Kasumi-1 (cell line): ENCODE measurements at places on chromosomes 4 and X.

DNA sequence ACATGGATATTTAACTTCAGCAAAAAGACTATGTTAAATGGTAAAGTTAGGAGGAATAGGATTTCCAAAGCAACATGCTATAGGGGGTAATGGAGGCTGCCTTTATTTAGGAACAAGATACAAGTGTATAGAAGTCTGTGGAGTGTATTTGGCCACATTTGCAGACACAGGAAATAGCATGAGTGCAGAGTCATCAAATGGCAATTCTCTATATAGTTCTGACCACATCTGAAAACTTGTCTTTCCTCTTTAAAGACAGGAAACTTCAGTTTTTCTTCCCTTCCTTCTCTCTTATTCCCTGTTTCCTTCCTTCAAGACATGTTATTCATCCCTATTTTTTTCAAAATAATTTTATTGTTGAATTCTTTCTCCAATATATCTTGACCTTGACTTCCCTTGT, 119.3 kb upstream of the PITX2 start:
- DNase-seq: peak; percentile 29

DNA sequence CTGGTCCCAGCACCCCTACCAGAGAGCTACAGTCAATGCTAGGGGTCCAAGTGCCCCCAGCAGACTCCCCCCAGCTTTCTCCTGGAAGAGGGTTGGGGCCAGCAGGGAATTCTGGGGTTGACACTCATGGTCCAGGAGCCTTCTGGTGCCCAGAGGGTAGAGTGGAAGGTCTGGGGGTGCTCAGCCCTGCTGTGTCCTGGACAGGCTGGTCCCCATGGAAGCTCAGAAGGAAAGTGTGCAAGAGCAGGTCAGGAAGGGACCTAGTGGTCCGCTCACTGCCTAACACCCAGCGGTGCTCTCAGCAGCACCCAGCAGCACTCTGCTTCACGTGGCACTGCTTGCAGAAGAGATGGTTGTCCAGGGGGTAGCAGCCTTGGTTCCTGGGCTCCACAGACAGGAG, 6.9 kb downstream of the TEX13C start:
- no peak for DNase-seq

- DNase-seq: no peak
Measured at GRCh38 chr4:80309294-80310004, 26.1 kb upstream of the CFAP299 start.

- no peak for DNase-seq
Measured at GRCh38 chr4:87745064-87745807, 54.1 kb upstream of the IBSP start.

GRCh38 chr4:136643416-136643815, 888.9 kb downstream of the PCDH18 start:
- DNase-seq: no peak

GRCh38 chrX:122555925-122556324, 628.2 kb upstream of the GRIA3 start:
- no peak for DNase-seq

DNA sequence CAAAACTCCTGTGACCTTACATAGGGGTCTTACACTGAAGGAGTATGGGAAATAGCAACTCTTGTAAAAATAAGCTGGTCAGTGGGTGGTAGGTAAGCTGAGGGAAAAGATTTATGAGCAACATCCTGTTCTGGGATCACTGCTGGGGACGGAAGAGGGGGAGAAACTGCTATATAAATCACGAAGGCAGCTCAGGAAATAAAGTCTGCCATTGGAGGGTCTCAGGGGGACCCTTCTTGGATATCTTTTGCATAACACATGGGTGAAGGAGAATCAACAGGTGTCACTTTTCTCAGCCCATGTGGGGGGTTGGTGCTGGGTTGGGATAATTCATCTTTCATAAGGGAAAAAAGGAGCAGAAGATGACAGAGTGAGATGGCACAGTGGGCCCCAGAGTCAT, 33.7 kb downstream of the AFF1 start:
- no peak for DNase-seq

GRCh38 chr4:109801895-109802319, at the start of gene CFI:
Gene CFI, minus strand, starts transcription at chr4:109801999. Its CDS starts 28 bp downstream, at chr4:109801971.
- no peak for DNase-seq

- no peak for DNase-seq
Measured at GRCh38 chr4:43341741-43342140, 449.2 kb downstream of the GRXCR1 start.

DNA sequence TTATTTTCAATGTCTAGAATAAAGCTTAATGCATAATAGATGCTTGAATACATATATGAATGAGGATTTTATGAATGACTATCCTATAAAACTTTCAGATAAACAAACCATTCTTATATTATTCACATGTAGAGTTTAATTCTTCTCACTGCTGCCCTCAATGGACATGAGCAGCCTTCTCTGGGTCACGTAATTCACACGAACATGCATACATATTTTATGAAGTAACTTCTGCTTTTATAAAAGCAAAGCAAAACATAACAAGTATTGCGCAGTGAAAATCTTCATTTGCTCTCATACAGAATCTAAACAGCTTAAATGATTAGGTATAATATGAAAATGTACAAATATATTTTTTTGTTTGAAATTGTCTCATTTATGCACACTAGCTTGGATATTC, 116.7 kb downstream of the TMA16 start:
- peak; percentile 43 for DNase-seq

DNA sequence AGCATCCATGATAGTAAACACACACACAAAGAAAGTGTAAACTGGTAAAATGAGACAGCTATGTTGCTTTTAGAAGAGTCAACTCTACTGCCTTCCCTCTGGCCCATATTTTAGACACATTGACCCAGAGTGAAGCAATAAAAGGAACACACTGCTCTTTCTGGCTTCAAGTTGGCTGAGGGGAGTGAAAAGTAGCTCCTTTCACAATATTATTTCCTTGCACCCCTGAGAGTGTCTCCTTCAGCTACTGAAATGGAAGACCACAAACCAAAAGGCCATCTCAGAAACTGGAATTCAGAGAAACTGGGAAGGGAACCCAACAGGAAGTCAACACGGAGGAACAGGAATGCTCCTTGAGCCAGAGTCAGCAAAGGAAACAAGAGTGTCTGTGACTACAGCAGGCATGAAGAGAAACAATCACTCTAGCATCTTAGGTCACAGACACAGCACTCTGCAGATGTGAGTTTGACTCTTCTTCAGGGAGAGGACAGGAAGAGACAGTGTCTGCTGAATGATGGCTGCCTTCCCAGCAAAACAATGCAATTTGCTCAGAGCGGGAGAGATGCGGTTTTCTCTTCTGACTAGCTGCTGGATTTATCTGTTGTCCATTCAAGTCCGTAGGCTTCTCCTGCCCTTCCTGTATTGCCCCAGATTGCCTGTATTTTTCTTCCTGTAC, 106.7 kb downstream of the SPATA18 start:
- no peak for DNase-seq

DNA sequence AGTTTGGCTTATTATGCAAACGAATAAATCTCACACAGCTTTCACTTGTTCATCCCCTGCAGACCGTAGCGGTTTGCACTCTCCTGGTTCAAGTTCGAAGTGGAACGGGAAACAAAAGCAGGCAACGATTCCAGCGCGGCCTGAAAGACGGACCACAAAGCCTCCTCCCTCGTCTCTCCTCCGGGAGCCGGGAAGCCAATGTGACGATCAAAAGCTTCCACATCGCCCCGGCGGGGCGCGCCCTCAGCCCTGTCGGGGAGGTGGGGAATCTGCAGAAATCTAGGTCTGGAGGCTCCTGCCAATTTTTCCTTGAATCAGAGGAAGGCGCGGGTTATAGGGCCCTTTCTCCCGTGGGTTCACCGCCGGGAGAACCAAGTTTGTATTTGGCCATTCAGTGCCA, 16.9 kb upstream of the ZIC3 start:
- no peak for DNase-seq

GRCh38 chr4:25993395-25994185, 79.6 kb downstream of the SMIM20 start:
- no peak for DNase-seq

DNA sequence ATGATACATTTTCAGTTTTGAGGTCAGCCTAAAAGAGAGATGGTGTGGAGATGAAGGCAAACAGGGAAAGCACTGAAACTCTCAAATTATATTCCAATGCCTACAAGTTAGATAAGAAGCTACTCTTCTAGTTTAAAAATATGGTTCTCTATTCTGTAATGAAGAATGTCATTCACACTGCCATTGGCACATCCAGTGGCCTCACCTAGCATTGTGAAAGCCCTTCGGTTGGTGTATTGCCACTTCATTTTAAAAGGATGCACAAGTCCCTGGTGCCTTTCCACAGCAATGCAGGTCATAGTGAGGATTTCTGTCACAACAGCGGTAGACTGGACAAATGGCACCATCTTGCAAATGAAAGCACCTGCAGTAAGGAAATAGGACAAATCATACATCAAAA, 40.6 kb downstream of the QRFPR start:
- DNase-seq: no peak
